ENCODE measurements at places on chromosomes 5 and 9. TPM values are rescaled to one million over a fixed set of nuclear protein-coding genes. Genes with fewer than 3 reads are reported as not detected.

- DNase-seq: no peak
Observed at GRCh38 chr9:87447547-87448432, 49.9 kb upstream of the DAPK1 start.

- no peak for DNase-seq
Observed at GRCh38 chr5:87099291-87099839, 168.3 kb upstream of the RASA1 start.

The SPEF2 gene
- total RNA-seq: 17.6 TPM

DNA sequence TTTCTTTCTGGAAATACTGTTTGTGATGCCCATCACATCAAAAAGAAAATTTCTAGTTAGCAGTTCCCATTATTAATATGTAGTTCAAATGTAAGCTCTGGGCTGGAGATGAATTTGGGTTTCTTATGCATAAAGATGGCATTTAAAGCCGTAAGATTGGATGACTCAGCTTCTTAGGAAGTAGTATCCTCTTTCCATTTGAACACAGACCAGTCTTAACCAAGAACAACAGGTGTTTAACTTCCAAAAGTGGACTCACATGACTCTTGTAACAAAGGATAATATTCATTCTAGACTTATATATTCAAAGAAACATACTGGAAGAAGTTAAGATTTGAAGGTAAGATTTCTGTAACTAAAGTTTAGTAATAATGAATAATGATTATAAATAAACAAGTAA is 330.5 kb downstream of the TLR4 start:
- DNase-seq: no peak

DNA sequence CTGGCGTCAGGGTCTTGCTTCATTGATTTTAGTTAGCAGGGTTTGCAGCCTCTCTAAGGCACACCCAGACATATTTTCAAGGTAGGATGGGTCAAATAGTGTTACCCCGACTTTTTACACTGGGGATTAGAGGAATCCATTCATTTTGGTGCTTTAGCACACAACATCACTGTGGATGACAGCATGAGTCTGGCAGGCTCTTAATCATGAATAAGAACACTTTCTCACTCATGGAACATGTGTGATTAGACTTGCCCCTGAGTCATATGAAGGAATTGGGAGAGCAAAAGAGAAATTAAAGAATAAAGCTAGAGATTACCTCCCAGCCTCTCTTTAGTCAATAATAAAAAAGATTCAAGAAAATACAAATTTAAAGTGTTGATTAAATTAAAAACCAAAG is 175.6 kb downstream of the SEMA5A start:
- DNase-seq: no peak

The IGFBPL1 gene
- 0.35 TPM for total RNA-seq

GRCh38 chr5:163552536-163552935 is 47.1 kb downstream of the MAT2B start:
- DNase-seq: no peak

GRCh38 chr9:99822806-99823591 is 1.3 kb downstream of the NR4A3 start:
- peak; percentile 51 for DNase-seq

The SOWAHA gene
- total RNA-seq: 0.18 TPM

Data from lower lobe of right lung (tissue), 2 donors.